ENCODE measurements at places on chromosomes 2 and 18. TPM values are rescaled to one million over a fixed set of nuclear protein-coding genes. Genes with fewer than 3 reads are reported as not detected.
A peak's percentile ranks its signal among the peaks of the same experiment; 100 is the strongest.

The LDLRAD4 gene
- 1.9 TPM for total RNA-seq

The C2orf72 gene
- 1.3 TPM for total RNA-seq

The PRSS56 gene
- not detected for total RNA-seq

The CGREF1 gene
- 4.1 TPM for total RNA-seq

The CRYGC gene
- not detected for total RNA-seq

The CHRNG gene
- total RNA-seq, result not detected

GRCh38 chr2:31138037-31138962, at the start of gene GALNT14:
Gene GALNT14 (minus strand): TSS chr2:31138440. CDS start chr2:31138086, 354 bp downstream.
- peak; percentile 81 for DNase-seq

DNA sequence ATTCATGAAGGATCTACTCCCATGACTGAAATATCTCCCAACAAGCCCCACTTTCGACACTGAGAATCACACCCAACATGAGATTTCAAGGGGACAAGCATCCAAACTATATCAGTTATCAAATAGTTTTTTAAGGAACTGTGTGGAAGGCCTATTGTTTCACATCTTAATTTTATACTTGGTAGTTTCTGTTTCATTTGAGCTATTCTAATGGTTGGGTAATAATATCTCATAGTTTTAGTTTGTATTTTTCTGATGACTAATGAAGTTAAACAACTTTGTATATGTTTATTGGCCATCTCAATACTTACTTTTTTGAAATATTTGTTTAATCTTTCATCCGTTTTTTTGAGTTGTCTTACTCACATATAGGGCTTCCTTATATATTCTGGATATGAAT, 135.0 kb downstream of the SCG2 start:
- DNase-seq, result no peak

DNA sequence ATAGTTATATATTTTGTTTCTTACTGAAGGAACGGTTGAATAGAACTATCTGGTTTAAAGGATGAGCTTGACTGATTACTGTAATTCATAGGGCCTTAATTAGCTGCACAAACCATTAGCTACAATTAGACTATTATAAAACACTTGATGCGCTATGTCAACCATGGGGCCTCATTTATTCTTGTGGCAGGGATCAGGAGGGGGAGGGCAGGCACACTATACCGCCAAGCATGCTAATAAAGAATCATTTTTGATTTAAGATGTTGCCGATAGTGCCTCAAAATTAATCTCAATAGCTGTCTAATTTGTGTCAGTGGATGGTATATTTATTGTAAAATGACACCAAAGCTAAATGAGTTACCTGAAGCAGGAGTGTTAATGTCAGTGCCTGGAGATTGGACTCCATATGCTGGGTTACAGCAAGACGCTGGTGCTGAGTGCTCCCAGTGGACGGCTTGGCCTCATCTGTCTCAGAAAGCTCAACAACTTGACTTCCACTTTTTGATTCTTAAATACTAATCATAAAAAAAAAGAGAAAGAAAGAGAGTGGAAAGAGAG, 1007.0 kb upstream of the CELF4 start:
- DNase-seq, result no peak

DNA sequence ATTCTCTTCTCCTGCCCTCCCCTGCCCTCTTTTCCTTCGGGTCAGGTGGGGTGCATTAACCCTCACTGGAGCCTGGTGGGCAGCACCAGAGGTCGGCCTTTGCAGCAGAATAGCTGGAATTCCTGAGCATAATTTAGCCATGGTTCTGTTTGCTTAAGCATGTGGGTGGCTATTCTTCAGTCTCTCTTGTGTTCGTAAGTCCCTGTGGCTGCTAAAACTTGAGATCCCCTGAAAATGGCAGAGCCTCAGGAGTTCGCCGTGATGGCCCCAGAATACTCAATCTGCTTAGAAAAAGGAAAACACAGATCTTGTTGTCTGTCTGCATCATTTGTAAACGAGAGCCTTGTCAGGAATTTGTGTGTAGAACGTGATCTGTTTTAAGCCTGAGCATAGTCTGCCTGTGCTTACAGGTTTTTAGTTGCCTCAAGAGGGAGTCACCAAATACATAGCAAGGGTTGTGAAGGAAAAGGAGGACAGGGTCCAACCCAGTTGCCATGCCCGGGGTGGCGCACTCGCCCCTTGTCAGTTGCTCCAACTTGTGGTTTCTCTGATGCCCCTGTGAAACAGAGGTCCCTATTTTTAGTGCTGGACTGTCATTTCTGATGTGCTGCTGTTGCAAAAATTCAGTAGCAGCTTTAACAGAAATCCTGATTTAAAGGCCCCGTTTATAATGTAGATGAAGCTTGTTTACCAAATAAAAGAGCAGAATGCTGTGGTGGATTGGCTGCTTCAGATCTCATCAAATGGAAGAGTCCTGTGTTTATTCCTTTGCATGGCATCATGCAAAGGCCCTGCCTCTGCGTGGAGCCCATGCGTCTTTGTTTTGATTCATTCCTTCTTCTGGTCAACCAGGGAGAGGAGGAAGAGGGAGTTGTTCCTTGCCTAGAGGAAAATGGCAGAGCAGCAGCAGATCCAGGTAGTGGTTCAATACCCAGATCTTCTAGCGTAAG, 74.8 kb downstream of the WDSUB1 start:
- DNase-seq, result peak; percentile 86

- no peak for DNase-seq
These were observed 107.4 kb upstream of the ACAA2 start for GRCh38 chr18:49920731-49921130.

- DNase-seq, result no peak
These were observed 108.7 kb downstream of the NDUFA10 start for GRCh38 chr2:239916205-239917124.

DNA sequence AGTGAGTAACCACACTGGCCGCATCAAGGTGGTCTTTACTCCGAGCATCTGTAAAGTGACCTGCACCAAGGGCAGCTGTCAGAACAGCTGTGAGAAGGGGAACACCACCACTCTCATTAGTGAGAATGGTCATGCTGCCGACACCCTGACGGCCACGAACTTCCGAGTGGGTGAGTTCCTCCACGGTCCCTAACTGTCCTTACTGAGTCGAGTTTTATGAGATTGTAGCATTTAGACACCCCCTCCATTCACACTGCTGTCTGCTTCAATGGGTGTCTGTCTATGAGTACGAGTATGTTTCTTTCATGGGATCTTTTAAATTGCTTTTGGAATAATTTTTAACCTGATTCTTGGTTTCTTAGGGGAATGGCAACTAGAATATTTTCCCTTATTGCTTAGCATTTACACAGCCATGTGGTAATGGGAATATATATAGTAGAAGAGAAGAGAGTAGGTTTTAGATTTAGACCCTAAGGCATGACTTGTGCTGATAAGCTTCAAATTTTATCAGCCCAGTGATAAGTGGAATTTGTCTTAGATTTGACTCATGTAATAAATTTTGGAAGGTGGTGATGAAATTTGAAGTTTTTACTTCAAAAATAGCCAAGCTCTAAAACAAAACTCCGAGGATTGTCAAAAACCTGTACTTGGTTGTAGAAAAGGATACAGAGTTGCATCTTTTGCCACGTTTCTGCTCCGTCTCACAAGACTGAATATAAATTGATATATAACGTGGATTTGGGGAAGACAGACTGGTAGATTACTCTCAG, 188.2 kb downstream of the LTBP1 start:
- no peak for DNase-seq

- no peak for DNase-seq
These were observed 267.6 kb downstream of the RBM43 start for GRCh38 chr2:150994076-150994475.

- DNase-seq, result no peak
These were observed 42.5 kb downstream of the WDR35 start for GRCh38 chr2:19947184-19947940.

- DNase-seq, result no peak
These were observed 215.2 kb upstream of the ATP5MC3 start for GRCh38 chr2:175396696-175397095.

GRCh38 chr18:69031571-69031970, 233.7 kb downstream of the CCDC102B start:
- no peak for DNase-seq

GRCh38 chr18:44198612-44199284, 481.9 kb upstream of the SETBP1 start:
- no peak for DNase-seq

DNA sequence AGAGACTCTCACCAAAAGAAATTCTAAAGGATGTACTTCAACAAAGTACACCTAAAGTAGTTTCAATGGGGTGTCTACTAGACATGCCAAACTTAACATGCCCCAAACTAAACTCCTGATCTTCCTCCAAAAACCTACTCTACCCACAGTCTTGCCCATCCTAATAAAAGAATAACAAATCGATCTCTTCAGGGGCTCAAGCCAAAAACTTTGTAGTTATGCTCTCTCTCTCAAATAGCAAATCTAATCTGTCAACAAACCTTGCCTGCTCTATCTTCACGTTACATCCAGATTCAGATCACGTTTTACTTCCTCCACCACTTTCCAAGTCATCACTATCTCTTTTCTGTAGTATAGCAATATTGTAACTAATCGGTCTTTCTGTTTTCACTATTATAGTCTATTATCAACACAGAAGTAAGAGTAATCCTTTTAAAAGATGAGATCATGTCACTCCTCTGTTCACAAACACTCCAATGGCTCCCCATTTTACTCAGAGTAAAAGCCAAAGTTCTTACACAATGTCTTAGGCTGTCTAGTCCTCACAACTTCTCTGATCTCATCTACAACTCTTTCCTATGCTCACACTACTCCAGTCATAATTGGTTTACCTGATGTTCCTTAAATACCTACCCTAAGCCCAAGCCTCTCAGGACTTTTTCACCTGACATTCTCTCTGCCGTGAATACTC, 79.9 kb downstream of the THADA start:
- DNase-seq, result no peak

Data from GM23338 (cell line).